Esophagus squamous epithelium (tissue), 5 donors: ENCODE measurements at places on chromosomes 2 and 18.

DNA sequence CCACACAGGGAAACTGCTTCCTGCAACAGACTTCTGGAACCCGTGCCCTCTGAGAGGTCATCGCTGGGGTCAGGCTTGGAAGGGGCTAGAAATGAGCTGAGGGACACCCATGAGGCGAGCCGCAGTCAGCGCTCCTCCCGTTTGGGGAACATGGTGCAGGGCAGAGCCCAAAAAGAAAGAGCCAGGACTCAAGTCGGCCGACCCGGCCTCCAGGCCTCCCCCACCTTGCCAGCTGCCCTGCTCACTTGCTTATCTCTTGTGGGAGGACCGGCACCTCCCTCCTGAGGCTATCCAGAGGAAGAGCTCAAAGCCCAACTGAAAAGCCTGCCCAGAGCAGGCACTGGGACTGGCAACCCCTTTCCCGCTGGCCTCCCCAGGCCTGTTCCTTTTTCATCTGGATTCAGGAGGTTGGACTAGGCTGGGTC, 43.6 kb downstream of the SCTR start:
- DNase-seq: no peak

DNA sequence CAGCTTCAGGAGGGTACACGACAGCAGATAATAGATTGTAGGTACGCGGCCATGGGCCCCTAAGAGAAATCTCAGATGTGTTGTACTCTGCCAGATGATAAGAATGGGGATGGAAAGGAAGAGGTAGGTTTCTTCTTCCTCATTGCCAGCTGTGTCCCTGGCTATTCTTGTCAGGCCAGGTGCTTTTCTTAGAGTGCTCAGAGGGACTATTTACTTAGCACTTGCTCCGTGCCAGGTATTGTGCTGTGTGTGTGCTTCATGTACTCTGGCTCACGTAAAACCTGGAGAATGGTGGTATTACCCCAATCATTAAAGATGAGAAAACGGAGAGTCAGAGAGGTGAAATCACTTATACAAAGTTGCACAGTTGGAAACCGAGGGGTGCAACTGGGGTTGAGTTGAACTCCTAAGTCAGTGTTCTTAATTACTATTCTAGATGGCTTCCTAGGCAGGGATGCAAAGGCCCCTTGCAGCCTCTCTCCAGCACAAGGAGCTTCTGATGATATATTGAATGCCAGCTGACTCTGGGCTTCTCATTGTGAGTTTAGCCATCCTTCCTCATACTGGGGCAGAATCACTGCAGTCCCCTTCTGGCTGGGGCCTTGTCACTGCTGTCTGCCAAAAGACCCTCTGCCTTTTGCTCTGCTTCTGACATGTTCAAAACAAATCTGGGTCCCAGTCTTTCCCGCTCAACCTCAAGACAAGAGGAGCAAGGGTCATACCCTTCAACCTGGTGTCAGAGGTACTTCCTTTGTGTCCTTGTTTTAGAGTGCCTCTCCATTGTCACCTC, 60.7 kb downstream of the LYPD1 start:
- no peak for DNase-seq

GRCh38 chr2:75064691-75065396, 106.4 kb downstream of the POLE4 start:
- DNase-seq: no peak

DNA sequence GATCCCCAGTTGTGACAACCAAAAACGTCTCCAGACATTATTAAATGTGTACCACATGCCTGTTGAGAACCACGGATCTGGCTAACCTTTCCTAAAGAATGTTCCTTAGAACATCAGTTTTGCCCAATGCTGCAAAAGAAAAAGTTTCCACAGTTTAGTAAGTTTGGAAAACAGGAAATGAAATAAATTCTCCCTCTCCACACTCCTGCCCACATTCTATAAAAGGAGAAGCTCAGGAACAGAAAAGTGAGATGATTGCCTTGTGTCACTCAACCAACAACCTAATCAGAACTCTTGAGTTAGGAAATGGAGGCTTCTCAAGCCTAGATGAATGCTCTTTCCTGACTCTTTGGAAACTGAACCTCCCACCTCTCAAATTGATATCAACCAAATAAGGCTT, 56.1 kb upstream of the NFE2L2 start:
- no peak for DNase-seq
